ENCODE measurements at places on chromosomes 7 and 10. TPM values are rescaled to one million over a fixed set of nuclear protein-coding genes. Genes with fewer than 3 reads are reported as not detected.

DNA sequence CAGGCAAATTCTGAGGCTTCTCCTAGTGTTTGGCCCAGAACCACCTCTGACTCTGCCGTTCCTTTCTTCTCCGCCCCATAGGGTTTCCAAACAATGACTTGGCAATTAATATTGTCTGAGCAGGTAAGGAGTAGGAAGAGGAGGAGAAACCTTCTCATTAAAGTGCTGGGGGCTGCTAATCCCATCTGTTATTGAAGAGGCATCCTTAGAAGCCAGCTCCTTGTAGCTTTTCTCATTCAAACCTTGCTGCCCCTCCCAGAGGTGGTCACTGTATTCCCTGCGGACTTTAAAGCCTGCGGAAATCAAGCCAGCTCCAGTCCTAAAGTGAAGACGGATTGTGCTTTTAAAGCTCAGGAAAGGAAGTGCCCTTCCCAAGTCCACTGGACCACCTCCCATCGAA is 1.4 kb upstream of the NKX1-2 start:
- DNase-seq, result no peak

The LOXL4 gene
- 0.08 TPM for total RNA-seq

- no peak for DNase-seq
Observed at GRCh38 chr7:83640240-83640639, 8.7 kb downstream of the SEMA3E start.

The AKR1C4 gene
- total RNA-seq, result not detected

- DNase-seq, result no peak
Observed at GRCh38 chr7:3551536-3551935, 250.5 kb downstream of the SDK1 start.

All from CD8-positive, alpha-beta T cell (primary cell).